Mammary epithelial cell (primary cell): ENCODE measurements at places on chromosomes 5 and 9. TPM values are rescaled to one million over a fixed set of nuclear protein-coding genes. Genes with fewer than 3 reads are reported as not detected.
A peak's percentile ranks its signal among the peaks of the same experiment; 100 is the strongest.

DNA sequence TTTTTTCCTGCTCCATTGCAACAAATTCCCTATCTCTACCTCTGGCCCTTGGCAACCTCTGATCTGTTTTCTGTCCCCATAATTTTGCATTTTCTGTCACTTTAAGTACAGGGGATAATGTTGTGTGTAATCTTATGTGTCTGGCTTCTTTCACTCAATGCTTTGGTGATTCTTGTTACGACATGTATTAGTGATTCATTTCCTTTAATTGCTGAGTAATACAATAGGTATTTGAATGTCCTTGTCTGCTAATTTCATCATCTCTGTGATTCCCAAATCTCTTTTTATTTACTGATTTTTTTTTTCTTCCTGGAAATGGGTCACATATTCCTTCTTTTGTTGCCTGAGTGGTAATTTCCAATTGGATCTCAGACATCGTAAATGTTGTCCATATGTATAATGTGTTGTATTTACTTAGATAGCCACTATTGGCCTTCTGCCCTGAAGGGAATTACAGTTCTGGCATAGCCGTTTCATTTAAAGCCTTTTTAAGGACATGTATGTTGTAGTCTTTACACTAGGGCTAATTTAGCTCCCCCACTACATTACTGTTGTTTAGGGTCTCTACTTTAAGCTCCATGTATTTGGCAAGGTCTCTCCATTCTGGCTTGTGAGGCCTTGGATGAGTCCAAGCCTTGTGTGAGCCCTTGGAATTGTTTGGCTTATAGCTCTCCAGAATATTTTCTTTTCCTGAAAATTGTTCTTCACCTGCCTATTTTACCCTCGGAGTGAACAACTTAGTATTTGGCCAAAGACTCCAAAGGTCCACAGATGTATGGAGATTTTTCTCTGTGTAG, 683.8 kb downstream of the LRRC70 start:
- peak; percentile 72 for DNase-seq

DNA sequence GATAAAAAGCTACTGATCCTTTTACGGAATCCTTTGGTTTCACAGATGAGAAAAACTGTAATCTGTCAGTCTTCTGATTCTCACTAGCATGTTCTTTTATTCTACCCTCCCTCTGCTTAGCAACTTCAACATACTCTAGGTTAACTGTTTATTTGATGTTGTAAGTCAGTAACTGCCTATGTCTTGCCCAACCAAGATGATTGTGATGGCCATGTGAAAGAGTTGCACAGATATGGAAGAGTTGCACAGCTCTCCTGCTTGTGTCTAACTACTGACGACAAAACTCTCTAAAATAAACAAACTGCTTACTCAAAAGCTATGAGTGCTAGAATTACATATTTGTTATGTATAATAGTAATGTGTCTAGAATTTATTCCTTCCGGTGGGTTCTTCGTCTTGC, 227.3 kb upstream of the DAB2 start:
- no peak for DNase-seq

PCDHGA9 gene
- total RNA-seq: 3.2 TPM

DIAPH1 gene
- 52.0 TPM for total RNA-seq

TOR4A gene
- 0.72 and 0.73 TPM in 2 replicates for total RNA-seq

- no peak for DNase-seq
These were observed 11.9 kb upstream of the FER start for GRCh38 chr5:108735790-108736189.
